ENCODE measurements at places on chromosomes 1 and 21.

GRCh38 chr1:111172463-111172862 is 28.0 kb downstream of the DENND2D start:
- DNase-seq = no peak

GRCh38 chr21:37233551-37234146 is 33.5 kb downstream of the VPS26C start:
- no peak for DNase-seq

- DNase-seq = no peak
Measured at GRCh38 chr1:53288002-53288789, 39.7 kb downstream of the LRP8 start.

GRCh38 chr1:101139821-101140718 is 96.7 kb upstream of the S1PR1 start:
- DNase-seq = no peak

DNA sequence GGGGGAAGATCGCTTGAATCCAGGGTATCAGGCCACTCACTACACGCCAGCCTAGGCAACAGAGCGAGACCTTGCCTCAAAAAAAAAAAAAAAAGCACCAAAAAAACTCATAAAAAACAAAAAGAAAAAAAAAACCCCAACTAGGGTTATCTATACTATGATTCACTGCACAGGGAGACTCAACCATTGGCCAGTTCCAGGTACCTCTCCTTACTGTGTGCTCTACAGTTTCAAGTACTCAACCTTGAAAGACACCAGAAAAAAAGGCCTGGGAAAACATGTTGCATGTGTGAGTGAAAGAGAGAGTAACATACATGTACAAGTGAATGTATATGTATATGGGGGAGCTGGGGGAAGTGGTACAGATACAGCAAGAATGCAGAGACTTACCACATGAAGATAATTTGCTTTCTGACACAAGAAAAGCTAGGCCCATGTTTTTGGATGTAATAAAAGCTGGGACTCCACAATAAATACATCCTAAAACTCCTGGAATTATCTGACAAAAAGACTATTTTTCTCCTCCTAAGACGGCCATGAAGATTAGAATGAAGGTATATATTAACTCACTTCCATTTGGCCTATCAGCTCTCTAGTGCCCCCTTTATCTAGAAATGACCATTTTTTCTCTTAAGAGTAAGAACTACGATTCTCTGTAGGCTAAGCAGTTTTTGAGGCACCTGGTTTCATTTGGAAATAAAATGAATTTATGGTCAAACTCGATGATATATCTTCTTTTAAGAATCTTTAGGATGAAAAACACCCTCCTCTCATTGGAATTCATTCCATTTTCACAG is 52.2 kb downstream of the SLC27A3 start:
- no peak for DNase-seq

DNA sequence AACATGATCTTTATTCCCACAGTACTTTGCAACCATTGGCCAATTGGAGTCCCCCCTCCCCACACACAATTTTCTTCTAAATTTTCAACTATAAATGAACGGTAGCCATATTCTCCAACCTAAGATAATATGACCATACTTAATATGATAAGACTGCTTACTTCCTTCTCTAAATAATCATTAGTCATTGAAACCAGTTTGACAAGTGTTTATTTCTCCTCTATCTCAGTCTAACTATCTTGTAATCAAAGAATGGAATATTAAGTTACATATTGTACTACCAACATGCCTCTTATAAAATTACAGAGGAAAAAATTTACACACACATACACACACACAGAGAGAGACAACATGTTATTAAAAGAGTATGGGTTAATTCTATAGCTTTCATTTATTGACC is 567.4 kb upstream of the TMPRSS15 start:
- no peak for DNase-seq

GRCh38 chr1:162353702-162354101 is 23.0 kb downstream of the SPATA46 start:
- peak; percentile 21 for DNase-seq

DNA sequence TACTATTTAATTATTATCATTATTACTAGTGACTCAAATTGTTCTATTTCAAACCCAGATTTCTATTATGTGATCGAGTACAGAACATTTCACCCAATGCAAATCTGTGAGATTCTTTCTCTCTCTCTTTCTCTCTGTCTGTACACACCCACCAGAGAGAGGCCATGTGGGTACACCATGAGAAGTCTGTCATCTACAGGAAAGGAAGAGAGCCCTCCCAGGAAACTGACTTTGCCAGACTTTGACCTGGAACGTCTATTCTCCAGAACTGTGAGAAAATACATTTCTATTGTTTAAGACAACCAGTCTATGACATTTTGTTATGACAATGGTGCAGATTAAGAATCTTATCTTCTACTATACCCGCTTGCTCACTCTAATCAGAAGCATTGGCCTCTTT is 1091.6 kb downstream of the TTLL7 start:
- no peak for DNase-seq

DNA sequence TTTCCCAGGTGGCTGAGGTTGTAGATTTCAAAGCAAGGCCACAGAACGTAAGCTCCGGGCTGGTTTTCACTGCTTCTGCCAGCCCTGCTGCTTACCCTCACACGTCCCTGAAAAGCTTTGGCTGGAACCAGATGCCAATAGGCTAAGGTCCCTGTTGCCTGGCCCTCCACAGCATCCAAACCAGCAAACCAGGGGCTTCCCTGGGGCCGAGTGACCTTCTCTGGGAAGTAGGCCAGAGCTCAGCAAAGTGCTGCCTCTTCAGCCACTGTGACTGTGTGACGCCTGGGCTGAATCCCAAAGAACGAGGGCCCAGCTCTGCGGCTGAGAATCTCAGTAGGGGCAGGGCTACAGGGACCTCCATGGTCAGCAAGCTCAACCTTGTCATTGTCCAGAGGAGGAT is 28.9 kb upstream of the RBM15 start:
- DNase-seq = no peak

DNA sequence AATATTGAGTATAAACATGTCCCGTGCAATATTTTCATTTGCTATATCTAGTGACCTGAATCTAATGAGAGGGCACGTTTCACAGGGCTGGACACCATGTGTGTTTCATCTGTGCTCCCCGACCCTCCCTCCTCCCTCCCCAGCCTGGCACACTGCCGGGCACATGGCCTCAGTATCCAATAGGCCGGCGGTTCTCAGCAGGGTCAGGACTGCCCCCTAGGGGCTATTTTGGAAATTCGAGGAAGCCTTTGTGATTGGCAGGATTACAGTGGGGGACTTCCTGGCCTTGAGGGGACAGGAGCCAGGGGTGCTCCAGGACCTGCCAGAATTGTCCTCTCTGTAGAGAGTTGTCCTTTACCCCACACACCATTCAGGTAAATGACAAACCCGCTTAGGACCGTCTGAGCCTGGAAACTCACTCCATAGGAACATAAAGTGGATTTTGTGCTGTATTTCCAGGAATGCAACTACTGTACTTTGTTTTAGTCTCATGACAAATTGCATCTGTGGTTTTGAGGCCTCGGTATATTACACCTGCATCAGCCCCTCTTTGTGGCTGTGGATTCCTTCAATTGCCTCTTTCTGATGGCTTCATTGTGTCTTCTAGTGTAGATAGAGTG is 109.5 kb upstream of the SIM2 start:
- DNase-seq = peak; percentile 45

DNA sequence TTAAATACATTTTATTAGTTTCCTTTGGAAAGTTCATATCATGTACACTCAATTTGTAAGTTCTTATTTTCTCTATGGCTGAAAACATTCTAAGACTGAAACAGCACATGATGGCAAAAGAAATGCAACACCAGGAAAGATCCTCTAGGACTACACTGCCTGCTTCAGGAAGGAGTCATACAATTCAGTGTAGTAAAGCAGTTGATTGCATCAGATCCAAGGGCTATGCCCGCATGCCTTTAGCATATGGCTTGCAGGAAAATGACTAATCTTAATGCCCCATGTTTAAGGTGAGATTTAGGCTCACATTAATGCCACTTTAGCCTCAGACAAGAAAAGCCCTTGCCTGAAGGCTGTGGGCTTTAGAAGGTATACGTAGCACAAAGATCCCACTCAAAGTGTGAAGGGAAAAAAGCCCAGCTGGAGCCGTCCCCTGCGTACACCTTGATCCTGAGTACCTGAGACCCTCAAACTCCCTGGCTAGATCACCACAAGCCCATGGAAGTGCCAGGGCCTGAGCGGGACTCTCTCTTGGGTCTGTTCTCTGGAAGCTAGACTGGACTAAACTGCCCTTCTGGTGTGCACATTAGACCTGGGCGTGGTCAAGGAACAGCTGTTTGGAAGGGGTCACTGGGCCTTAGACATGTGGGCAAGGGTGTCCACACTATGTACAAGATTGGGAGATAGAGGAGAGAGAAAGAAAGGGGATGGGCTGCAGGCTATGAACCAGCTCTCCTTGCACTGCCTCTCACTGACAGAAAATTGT is 52.9 kb downstream of the ESRRG start:
- DNase-seq = no peak

- DNase-seq = no peak
Measured at GRCh38 chr1:244100704-244101453, 49.8 kb downstream of the ZBTB18 start.

GRCh38 chr1:175784831-175785230 is 41.4 kb upstream of the TNR start:
- no peak for DNase-seq

DNA sequence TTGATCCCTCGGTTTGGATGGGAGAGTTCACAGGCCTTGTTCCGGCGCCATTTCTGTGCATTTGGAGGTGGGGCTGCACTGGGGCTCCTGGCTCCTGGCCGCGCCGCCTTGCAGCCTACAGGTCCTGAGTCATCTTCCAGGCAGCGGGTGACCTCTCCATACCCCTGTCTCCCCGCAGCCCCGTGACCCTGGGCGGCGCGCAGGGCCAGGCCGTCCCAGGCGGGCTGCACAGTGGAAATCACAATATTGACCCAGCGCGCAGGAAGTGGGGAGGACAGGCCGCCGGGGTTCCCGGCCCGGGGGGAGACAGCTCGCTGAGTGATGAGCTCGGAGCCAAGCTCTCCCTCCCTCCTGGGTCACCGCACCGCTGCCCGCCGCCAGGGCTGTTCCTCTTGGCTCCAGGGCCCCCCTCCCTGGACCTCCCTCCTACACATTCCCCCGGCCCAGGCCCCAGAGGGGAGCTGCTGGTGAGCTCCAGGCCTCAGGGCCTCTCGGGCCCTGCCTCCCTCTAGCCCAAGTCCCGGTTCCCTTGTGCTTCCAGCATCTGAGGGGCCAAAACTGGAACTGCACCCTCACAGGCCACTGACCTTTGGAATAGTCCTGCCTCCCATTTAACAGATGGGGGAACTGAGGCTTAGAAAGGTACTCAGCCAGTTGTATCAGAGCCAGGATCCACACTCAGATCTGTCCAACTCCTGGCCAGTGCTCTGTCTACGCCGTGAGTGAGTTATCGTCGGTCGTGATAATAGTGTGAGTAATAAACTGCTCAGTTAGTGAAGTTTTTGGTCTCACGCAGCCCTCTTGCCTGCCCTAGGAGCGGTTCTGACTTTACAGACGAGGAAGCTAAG is 142.9 kb upstream of the WNT4 start:
- DNase-seq = no peak

- DNase-seq = no peak
Measured at GRCh38 chr1:241007668-241008067, 349.3 kb downstream of the RGS7 start.

DNA sequence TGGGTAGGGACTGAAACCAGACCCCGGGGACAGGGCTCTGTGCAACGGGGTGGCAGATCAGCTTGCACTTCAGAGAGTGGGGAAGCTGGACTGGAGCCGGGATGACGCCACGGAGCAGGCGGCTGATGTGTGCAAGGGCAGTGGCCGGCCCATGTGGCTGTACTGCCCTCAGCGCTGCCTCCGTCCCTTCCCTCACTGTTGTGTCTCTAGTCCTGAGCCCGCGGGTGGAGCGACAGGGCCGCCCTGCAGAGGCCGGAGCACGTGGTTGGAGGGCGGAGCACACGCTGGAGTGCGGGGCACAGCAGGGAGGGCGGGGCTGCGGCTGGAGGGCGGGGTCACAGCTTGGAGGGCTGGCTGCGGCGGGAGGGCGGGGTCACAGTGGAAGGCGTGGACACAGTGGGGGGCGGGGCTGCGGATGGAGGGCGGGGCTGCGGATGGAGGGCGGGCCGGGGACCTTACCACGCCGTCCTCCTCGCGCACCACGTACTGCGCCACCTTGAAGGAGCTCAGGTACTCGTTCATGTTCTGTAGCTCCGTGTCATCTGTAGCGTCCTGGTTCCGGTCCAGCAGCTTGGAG is 52.4 kb downstream of the CHD5 start:
- DNase-seq = peak; percentile 32

GRCh38 chr21:16441789-16442188 is 712.0 kb downstream of the USP25 start:
- DNase-seq = no peak

GRCh38 chr1:226891346-226891745 is 20.9 kb downstream of the PSEN2 start:
- no peak for DNase-seq

GRCh38 chr21:37384416-37384815 is 17.8 kb downstream of the DYRK1A start:
- DNase-seq = no peak

GRCh38 chr1:1157914-1158710 is 15.6 kb upstream of the TTLL10 start:
- no peak for DNase-seq

GRCh38 chr1:91189096-91189495 is 167.3 kb upstream of the ZNF644 start:
- DNase-seq = no peak

GRCh38 chr1:93079685-93080141 is 630 bp downstream of the MTF2 start:
- DNase-seq = peak; percentile 31

DNA sequence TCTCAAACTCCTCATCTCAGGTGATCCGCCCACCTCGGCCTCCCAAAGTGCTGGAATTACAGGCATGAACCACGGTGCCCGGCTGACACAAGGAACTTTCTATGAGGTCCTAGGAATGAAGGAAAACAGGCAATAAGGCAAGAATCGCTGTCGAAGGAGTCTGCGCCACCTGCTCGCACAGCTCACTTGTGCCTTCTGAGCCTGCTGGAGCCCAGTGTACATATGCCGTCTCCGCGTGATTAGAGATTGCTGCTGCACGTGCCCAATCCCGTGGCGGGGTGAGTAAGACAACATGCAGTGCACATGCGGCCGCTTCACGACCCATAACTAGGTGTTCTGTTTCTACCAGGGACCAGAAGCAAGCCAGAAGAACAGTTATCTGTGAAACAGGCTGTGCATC is 24.3 kb downstream of the H3-3A start:
- DNase-seq = no peak

DNA sequence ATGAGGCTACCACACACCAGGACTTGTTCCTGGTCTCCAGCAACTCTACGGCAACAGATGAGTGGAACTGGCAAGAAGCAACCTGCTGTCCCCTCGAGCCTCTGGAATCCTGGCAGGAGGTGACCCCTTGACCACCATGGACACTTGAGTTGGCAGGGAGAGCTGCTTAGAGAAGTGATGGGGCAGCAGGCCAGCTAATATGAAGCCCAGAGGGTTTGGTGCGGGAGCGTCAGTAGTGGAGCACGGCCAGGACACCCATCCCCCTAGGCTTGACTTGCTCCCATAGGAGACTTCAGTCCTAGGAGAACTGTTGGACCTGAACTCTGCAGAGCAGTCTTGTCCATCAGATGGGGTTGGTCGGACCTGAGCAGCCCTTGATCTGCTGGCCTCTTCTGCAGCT is 56.5 kb downstream of the CTH start:
- no peak for DNase-seq
